ENCODE measurements at places on chromosomes 1 and 21.

- no peak for DNase-seq
These were observed 30.0 kb downstream of the SLC27A3 start for GRCh38 chr1:153805042-153805745.

DNA sequence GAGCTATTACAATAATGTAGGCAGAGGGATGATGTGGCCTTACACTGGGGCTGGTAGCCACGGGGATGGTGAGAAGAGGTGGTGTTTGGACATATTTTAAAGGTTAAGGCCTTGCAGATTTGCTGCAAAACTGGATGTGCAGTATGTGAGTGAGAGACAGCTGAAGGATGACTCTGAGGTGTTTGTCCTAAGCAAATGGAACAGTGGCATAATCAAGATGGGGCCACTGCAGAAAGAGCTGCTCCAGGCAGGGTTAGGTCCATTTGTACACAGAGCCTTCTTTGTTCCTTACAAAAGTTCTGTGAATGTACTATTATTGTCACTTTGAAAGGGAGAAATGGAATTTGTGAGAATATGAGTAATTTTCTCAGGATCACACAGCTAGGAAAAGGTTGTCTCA, 220.4 kb upstream of the ZP4 start:
- DNase-seq: no peak

DNA sequence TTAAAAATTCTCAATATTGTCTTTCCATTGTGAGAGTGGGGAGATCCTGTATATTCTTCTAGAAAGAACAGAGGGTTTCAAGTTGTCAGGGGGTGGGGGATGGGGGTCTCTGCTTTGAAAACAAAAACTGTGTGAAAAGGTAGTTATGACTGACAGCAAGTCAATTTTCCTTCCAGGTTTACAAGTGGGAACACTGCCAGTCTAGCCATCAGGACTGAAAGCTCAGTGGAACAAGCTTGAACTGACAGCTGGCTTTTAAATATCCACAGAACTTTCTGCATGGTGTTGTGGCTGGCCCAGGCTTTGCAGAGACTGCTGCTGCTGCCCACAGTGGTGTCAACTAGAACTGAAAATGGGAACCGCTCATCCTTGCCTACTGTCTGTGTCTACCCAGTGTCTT, 162.6 kb downstream of the TNR start:
- no peak for DNase-seq

DNA sequence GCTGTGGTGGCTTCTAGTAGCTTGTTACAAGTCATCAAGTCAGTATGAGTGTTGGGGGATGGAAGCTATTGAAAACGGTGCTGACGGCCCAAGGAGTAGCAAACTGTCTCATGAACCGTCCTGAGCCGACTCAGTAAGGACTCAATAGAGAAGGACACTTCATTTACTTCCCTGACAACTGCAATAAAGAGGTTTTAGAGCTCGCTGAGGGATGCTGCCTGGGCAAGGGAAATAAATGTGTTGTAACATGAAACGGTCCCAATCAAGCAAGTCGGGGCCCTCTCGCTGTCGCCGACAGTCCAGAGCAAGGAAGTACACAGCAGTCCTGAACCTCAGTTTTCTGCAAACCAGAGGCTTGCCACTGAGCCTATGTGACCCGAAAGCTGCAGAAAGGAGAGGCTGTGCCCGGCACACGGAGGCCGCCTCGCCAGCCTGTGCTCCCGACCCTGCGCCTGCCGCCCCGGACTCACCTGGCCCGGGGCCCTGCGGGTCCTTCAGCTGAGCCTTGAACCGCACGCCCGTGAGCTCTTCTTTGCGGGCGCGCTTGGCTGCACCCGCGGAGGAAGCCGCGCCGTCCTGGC, 423 bp downstream of the URB1 start:
- DNase-seq: no peak

GRCh38 chr1:50656931-50657330, 233.7 kb upstream of the DMRTA2 start:
- no peak for DNase-seq

GRCh38 chr1:61244114-61244513, 161.8 kb downstream of the NFIA start:
- no peak for DNase-seq

DNA sequence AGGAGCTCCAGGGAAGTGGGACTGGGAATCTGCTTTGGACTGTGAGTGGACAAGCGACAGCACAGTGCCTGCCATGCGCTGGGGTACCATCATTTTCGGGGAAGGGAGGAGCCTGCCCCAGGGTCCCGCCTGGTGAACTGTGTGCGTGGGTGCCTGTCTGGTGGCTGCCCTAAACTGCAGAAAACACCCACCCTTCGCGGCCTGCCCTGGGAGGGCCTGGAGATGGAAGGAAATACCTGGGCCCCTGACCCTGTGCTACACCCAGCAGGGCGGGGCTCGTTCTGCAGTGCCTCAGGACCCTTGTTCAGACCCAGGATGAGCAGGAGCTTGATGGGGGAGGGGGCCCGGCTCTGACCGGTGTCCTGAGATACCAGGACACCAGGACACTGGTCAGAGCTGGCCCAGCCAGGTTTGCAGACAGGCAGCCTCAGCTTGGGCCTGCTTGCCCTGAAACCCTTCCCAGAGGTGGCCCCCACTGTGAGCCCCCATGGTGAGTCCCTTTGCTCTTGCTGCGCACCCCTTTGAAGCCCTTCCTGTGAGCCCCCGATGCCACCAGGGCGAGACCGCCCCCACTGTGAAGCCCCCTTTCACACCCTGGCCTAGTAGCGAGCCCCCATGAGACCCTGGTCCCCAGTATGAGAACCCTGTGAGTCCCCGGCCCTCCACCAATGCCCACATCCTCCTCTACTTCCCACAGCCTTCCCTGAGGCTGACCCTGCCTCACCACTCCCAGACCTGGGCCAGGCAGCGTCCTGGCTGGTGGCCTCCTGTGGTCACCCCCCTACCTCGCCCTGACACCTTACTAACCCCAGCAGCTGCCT, 2.6 kb downstream of the GJC2 start:
- DNase-seq: no peak

GRCh38 chr1:62637392-62638105, 40.2 kb downstream of the ANGPTL3 start:
- no peak for DNase-seq

GRCh38 chr1:152525080-152525641, 10.9 kb downstream of the CRCT1 start:
- DNase-seq: no peak

GRCh38 chr1:156154317-156154749, 948 bp downstream of the SEMA4A start:
- DNase-seq: no peak

- DNase-seq: peak; percentile 40
These were observed 301.2 kb downstream of the DUSP10 start for GRCh38 chr1:221440658-221441057.

DNA sequence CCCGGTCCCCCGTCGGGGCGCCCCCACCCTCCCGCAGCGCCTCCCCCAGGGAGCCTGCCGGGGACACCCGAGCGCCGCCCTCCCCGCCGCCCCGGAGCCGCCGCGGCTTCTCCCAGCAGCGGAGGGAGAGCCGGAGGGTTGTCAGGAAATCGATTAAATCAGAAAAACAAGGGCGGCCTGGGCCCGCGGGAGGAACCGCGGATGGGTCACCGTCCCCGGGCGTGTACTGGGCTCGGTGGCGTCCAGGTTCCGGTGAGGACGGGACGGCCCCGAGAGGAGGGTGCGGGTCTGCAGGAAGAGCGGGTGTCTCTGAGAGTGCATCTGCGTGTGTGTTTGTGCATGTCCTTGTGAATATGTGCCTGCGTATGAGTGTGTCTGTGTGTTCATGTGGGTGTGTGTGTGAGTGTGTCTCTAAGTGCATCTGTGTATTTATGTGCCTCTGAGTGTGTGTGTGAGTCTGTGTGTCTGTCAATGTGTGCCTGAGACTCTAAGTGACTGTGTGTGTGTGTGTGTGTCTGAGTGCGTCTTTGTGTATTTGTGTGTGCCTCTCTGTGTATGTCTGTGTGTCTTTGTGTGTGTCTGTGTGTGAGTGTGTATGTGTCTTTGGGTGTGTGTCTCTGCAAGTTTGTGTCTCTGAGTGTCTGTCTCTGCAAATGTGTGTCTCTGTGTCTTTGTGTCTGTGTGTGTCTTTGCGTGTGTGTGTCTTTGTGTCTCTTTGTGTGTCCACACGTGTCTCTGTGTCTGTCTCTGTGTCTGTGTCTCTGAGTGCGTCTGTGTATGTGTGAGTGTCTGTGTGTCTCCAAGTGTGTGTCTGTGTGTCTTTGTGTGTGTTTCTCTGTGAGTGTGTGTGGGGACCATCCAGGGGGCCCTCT, 1.1 kb downstream of the SPSB1 start:
- no peak for DNase-seq

DNA sequence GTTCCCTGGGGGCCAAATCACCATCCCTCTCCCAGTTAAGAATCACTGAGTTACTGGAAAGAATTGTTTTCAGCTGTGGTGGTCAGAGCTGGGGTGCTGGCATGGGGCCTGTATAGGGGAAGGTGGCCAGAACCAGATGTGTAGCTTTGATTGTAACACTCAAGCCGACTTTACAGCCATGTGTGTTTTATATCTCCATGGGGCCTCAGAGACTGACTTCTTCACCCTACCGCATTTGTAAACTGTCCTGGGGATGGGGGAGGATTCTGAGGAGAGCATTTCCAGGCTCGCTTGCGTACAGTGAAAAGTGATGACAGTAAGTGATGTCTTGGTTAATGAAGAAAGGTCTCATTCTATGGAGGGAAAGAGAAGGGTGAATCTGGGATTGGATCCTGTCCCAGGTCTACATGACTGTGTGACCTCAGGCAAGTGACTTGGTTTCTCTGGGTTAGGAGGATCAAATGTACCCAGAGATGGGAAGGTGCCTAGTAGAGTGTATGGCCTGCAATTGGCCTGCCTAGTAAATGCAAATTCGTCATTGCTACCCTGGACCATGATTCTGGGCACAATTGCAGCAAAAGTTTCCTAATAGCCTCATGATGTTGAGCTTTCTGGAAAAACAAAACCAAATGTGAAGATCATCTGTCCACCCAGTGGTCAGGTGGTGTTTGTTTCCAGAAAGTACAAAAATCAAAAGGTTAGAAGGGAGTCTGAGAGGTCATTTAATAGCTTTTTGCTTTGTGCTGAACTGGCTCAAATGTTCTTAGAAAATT, 49.7 kb upstream of the RCC2 start:
- no peak for DNase-seq

- DNase-seq: no peak
These were observed 32.2 kb downstream of the BRWD1 start for GRCh38 chr21:39281207-39281606.

DNA sequence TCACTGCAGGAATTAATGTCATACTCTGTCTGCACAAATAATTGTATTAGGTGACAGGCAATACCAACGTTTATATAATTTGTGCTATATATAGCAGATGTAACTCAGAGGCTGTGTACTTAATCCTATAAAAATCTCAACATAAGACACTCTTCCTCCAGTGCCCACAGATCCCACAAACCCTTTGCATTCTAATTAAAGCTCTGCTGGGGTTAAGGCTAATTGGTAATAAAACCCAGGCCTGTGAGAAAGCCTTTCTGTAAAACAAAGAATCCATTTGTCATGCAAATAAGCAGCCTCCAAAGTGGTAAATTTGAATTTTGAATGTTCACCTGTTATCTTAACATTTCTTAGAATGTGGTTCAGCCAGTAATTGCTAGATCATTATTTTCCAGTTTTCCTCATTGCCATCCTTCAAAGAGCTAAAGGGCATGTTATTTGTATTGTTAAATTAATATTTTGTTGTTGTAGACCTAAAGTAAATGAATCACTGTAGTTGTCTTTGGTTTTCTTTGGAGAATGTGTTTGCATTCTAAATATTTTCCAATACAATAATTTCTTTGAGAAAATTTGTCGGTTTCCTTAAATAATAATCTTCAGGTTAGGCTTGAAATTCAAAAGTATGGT, 46.3 kb upstream of the PRDX6 start:
- no peak for DNase-seq

GRCh38 chr1:38289034-38289433, 242.4 kb upstream of the POU3F1 start:
- no peak for DNase-seq

DNA sequence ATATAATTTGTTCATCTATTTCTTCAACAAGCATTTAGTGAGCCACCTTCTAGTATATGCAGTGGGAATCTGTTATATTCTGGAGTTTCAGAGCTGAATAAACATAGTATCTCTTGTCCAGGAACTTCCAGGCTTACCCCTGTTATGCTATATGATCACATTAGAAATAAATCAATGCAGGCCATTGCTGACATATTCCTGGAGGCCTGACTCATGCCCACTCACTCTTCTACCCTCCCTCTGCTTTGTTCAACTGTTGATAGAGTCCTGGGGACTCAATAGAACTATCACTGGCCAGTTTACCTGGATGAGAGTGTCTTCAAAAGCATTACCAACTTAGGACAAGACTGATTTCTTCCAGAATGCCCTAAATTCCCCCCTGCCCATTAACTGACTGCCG, 29.3 kb upstream of the SRSF10 start:
- DNase-seq: no peak

GRCh38 chr1:26391450-26391849, 18.9 kb upstream of the ZNF683 start:
- DNase-seq: no peak

DNA sequence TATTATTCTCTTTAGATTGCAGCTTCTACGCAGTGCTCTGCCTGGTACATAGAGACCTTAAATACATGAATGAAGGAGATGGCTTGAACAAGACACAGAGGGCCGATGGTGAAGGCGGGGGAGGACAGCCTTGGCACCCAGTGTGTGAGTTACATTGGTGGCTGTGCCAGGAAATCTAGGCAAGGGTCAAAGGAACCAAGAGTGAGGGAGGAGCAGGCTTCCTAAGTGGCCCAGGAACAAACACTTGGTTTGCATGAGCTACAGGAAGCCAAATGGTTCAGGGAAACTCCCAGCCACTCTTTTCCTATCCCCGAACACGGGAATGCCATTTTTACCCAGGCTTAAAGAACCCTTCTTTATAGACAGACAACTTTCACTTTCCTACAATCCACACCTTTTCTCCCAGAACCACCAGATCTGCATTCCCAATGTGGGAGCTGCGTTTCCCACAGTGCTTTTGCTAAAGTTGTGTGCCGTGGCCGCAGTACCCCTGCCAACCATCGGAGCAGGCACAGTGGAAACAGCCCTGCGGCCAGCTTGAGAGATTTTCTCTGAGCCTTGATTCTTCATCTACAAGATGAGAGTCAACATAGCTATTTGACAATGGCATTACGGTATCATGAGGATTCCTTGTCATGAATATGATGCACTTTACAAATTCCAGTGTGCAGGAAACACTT, 3.5 kb upstream of the CLEC20A start:
- no peak for DNase-seq

GRCh38 chr1:205330150-205330549, 8.6 kb upstream of the NUAK2 start:
- no peak for DNase-seq

GRCh38 chr1:204213668-204214662, at the start of gene GOLT1A:
TSS of gene GOLT1A (minus strand) at chr1:204213988. CDS start at chr1:204213906, 82 bp downstream.
- peak; percentile 72 for DNase-seq

GRCh38 chr1:172466795-172467407, 23.0 kb upstream of the PIGC start:
- no peak for DNase-seq

Measured in hippocampal formation (tissue), 2 donors.